CD8-positive, alpha-beta memory T cell (primary cell): ENCODE measurements at places on chromosomes 12 and 14. TPM values are rescaled to one million over a fixed set of nuclear protein-coding genes. Genes with fewer than 3 reads are reported as not detected.

- DNase-seq = no peak
Measured at GRCh38 chr14:100278702-100279101, 27.5 kb downstream of the SLC25A29 start.

DNA sequence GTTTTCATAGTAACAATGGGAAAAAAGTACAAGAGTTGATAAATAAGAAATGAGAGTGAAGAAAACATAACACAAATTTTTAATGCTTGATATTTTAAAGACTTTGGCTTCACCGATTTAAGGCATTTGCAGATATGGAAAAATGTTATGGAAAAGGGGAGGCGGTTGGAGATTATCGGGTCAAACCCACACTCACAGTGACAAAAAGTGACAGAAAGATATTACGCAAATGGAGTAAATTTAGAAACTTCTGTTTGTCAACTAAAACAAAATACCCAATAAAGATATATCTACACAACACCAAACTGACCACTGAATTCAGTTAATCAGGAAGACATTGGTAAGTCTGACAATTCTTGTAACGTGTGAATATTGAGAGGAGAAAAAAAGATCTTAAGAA is 2.5 kb downstream of the PPP1R12A start:
- no peak for DNase-seq

DNA sequence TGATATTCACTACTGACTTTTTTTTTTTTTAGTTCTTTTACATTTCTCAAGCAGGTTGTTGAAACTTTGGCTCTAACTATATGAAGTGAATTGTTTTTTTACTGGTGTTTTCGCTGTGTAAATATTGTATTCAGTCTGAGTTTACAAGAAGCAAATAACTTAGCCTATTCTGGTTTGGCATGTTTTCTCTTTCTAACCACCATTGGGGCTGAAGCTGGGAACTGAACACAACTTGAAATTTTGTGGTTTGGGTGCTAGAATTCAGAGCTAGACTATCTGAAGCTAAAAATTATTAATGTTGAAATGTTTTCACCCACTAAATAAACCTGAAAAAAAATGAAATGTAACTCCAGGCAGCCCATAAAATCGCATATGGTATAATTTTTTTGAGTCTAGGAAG is 37.2 kb downstream of the RAD51B start:
- DNase-seq = no peak

DNA sequence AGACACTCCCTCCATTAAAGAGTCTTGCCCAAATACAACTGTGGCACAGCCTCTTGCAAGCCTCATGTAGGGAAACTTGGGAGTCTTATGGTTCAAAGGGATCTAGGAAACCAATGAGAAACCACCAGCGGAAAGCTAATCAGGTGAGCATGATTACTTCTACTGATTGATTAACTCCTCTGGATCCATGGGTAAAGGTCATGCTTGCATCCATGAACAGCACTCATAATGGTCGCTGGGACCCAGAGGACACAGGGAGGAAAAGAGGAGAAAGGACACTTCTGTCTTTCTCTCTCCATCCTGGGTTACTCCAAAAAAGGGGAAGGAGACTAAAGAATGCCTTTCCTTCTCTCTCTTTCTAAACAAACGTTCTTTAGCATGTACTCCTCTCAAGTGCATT is 1397.2 kb downstream of the LRFN5 start:
- no peak for DNase-seq

DNA sequence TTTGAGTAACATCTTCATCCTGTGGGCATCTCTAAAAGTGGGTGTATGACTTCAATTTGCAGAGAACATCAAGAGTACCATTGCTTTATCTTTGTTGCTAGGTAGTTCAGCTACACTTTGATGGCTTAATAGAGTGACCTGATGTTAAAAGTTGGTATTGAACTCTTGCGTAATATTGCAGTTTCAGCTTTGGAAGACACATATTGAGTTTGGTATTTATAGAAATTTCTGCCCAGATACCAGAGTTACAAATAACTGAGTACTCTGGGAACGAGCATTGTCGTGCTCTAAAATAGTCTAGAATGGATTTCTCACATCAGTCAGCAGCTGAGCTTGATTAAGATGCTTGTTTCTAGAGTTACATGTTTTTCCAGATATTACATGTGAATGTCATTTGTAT is 24.8 kb upstream of the AKAP5 start:
- no peak for DNase-seq

- DNase-seq = no peak
Measured at GRCh38 chr12:16218234-16218633, 59.3 kb downstream of the SLC15A5 start.

DNA sequence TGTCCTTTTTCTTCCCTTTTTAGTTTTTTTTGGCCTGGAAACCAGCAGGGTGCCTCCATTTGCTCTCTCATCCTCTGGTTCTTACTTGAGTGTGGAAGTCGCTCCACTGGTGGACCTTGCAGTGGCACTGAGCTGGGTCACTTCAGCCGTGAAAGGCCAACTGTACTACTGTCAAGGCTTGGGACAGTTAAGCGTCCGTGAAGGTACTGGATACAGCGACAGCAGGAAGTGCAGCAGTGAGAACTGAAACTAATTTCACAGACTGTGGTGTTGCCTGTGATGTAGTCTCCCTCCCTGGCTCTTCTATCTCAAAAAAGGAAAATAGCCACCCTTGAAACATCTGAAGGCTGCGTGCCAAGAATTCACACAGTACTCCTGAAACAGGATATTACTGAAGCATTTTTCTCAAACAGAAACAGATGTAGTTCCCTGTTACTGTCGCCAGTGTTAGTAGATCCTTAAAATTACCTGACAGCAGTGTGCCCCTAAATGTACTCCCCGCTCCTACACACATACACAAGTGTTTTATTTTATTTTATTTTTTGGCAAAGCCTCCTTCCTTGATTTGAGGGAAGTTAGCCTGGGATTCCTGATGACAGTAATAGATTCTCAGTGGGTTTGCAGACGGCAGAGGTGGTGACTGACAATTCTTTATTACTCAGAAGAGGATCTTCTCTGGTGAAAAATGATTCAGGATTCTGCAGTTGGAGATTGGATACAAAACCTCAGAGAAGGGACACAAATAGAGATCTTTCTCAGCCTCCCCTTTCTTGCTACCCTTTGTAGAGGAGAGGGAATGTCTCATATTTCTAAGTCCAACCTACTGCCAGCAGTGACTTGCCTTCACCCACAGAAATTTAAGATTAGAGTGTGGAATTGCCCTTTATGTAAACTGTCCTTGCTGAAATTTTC is 4.4 kb downstream of the SUSD6 start:
- DNase-seq = peak; percentile 64

HCAR1 gene
- 0.13 TPM for total RNA-seq

SERPINA4 gene
- total RNA-seq = not detected
